ENCODE measurements at places on chromosomes 3 and 15. TPM values are rescaled to one million over a fixed set of nuclear protein-coding genes. Genes with fewer than 3 reads are reported as not detected.

DNA sequence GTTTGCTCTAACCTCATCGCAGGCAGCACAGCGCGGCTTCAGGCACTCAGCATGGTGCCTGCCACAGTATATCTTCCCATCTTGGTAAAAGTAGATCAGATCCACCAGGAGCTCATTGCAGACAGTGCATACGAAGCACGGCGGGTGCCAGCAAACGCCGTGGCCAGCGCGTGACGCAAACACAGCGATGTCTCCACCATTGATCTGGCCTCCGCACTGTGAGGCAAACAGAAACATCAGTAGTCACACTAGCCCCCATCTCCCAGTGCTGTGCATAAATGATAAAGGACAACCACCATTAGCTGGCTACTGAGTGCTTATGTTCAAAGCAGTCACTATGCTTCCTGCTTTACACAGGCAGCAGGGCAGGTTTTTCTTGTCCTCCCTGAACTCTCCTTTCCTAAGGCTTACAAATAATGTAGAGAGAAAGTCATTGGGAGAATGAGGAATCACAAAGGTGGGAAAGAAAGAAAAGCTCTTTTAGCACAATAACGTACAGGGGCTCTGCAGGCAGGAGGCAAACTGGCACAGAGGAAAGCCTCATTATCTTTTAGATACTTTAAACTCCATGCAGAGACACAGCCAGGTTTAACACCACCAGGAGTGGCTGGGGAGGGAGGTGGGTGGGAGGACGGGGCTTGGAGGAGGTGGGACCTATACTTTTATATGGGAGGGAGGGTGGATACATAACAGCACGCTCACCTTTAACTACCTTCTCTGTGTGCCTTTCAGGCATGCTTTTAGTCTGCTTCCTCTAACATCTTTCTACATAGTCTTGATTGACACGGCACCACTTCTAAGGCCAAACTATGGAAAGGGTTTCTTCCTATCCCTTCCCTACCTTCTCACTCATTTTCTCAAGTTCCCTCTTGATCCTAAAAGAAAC, 67.9 kb downstream of the PRICKLE2 start:
- no peak overlapping the region for H3K4me3 ChIP-seq
- H3K27me3 ChIP-seq: no peaks in the 10 kb centered on the region
- peak overlapping the region; percentile 65 for H3K27ac ChIP-seq
- no peaks in the 10 kb centered on the region for H3K36me3 ChIP-seq

GRCh38 chr3:171454041-171454440, 6.2 kb downstream of the TNIK start:
- no peak for DNase-seq
- H3K4me1 ChIP-seq: peaks cover 29% of the 10 kb centered on the region
- no peak overlapping the region for H3K4me3 ChIP-seq
- no peaks in the 10 kb centered on the region for H3K36me3 ChIP-seq
- peaks cover 21% of the 10 kb centered on the region for H3K27me3 ChIP-seq

DNA sequence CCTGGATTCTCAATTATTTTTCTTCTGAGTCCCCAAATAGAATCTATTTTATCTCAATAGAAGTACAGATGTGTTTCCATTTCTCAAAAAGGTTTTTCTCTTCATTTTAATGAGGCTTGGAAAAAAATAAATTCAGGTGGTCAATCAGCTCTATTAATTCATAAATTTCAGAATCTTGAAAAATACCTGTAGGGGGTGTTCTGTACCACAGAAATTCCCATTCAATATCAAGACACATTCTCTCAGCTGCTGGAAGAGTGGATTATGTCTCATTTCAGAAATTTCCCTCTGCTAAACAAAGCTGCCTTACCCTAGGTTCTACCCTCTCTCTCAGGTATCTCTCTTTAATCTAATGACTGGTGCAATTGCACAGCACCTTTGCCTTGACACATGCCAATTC, 1121.2 kb downstream of the SI start:
- H3K27me3 ChIP-seq: no peaks in the 10 kb centered on the region
- H3K36me3 ChIP-seq: no peaks in the 10 kb centered on the region
- H3K4me3 ChIP-seq: no peak overlapping the region
- DNase-seq: no peak

DNA sequence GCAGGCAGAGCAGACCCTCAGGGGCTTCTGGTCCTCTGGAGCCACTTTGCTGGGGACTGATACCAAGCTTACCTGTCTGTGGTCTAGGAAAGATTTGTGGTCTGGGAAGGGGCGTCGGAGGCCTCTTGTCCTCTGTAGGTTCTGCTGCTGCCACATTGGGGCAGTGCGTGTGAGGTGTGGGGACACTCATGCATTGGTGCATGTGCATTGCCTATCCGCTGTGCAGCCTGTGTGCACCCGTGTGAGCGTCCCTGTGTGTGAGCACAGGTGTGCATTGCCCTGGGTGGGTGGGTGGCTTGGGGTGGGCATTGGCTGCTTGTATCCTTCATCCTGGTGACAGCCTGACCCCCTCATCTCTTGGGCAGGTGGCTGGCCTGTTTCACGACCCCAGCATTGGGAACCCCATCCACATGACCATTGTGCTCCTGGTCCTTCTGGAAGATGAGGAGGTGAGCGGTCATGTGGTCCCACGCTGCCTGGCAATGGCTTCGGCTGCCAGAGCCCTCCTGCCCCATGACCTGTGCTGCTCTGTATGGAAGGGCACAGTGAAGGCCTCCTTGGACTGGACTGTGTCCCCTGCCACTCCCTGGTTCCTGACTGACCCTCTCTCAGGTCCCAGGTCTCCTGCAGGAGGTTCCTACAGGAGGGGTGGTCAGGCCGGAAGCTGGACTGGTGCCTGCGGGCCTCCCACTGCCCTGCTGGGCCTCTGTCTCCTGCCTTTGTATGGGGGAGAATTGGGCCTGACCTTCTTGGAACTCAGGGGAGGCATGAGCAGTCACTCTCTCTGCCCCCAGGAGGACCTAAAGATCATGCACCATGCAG, 41.5 kb downstream of the SAXO2 start:
- no peaks in the 10 kb centered on the region for H3K27me3 ChIP-seq
- H3K36me3 ChIP-seq: no peaks in the 10 kb centered on the region
- H3K4me3 ChIP-seq: no peak overlapping the region
- H3K4me1 ChIP-seq: no peaks in the 10 kb centered on the region
- no peak overlapping the region for H3K27ac ChIP-seq

DNA sequence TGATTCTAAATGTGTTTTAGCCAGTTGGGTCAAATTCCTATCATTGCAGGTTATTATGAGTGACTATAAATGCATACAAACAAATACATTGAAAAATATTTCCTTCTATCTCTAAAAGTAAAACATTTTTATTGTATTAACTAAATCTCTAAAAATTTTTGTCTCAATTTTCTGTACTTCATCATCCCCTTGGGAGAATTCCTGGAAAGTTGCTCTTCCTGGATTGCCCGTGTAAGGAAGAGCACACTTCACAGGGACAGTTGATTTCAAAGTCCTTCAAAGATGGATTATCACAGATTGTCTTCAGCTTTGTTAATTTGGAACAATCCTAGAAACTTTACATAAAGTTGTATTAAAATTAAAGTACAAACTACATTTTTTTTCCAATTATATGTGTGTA, 595.6 kb downstream of the ROBO1 start:
- no peak overlapping the region for H3K4me3 ChIP-seq
- no peak overlapping the region for H3K27ac ChIP-seq
- no peaks in the 10 kb centered on the region for H3K27me3 ChIP-seq
- H3K36me3 ChIP-seq: no peaks in the 10 kb centered on the region
- H3K4me1 ChIP-seq: peaks cover 11% of the 10 kb centered on the region

- H3K4me3 ChIP-seq: no peak overlapping the region
- DNase-seq: no peak
- H3K4me1 ChIP-seq: peaks cover 11% of the 10 kb centered on the region
- no peaks in the 10 kb centered on the region for H3K36me3 ChIP-seq
- no peaks in the 10 kb centered on the region for H3K27me3 ChIP-seq
Measured at GRCh38 chr3:14323401-14324223, 78.8 kb upstream of the SLC6A6 start.

- DNase-seq: no peak
- H3K4me3 ChIP-seq: no peak overlapping the region
- no peaks in the 10 kb centered on the region for H3K36me3 ChIP-seq
- no peaks in the 10 kb centered on the region for H3K27me3 ChIP-seq
- H3K4me1 ChIP-seq: peaks cover 32% of the 10 kb centered on the region
Measured at GRCh38 chr3:137103739-137104138, 146.0 kb downstream of the IL20RB start.

DNA sequence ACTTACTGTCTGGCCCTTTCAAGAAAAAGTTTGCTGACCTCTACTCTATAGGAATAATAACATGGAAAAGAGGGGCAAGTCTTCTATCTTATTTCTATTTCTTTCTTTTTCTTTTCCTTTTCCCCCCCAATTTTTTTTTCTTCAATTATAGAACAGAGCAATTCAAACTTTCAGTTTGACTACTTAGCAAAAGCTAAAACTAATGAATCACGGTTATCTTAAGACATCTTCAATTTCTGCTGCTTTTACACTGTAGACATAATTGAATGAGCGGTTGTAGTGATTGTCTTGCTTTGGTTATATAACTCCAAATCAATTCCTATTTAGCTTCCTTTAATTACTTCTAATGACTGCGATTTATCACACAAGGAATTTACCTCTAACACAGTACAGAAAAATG, 74.3 kb upstream of the P2RY1 start:
- no peak for DNase-seq
- no peaks in the 10 kb centered on the region for H3K4me1 ChIP-seq
- no peaks in the 10 kb centered on the region for H3K27me3 ChIP-seq
- no peak overlapping the region for H3K27ac ChIP-seq

GRCh38 chr15:101014921-101015841, 96.0 kb downstream of the LRRK1 start:
- peak; percentile 81 for DNase-seq
- H3K4me3 ChIP-seq: no peak overlapping the region
- H3K27ac ChIP-seq: no peak overlapping the region
- H3K4me1 ChIP-seq: peaks cover 22% of the 10 kb centered on the region

- no peak overlapping the region for H3K27ac ChIP-seq
- no peaks in the 10 kb centered on the region for H3K36me3 ChIP-seq
- peak overlapping the region; percentile 93 for H3K4me3 ChIP-seq
- peaks cover 16% of the 10 kb centered on the region for H3K4me1 ChIP-seq
- DNase-seq: no peak
Measured at GRCh38 chr15:74616996-74617395, 1.4 kb downstream of the CLK3 start.

DNA sequence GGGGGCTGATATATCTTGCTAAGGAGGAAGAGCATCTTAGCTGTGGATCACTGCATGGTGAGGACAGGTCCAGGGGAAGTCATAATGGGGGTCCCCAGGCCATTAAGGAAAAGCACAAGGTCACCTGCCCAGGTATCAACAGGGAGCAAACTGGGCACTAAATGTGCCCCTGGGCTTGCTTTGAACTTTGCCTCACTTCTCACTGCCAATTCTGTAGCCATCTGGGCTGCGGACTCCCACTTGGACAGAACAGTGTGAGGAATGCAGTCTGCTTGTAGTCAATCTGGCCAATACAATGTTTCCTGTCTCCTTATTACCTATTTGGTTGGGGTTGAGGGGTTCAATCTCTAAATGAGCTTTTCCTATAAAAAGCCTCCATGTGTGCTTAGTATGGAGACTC, 21.3 kb downstream of the ARRDC4 start:
- no peaks in the 10 kb centered on the region for H3K36me3 ChIP-seq
- no peaks in the 10 kb centered on the region for H3K27me3 ChIP-seq
- no peak for DNase-seq
- H3K4me1 ChIP-seq: no peaks in the 10 kb centered on the region
- H3K27ac ChIP-seq: no peak overlapping the region

- DNase-seq: no peak
- H3K27ac ChIP-seq: no peak overlapping the region
- peaks cover 13% of the 10 kb centered on the region for H3K4me1 ChIP-seq
- H3K4me3 ChIP-seq: no peak overlapping the region
- H3K27me3 ChIP-seq: no peaks in the 10 kb centered on the region
Measured at GRCh38 chr3:150144191-150144708, 173.6 kb upstream of the PFN2 start.

- peak within 1 kb of the TSS; percentile 61 for H3K4me3 ChIP-seq
- peaks cover 41% of the 10 kb centered on the region for H3K4me1 ChIP-seq
- no peaks in the 10 kb centered on the region for H3K36me3 ChIP-seq
- peak; percentile 93 for DNase-seq
Measured at GRCh38 chr3:72887705-72888545, at the start of gene GXYLT2. GXYLT2 (plus strand) TSS chr3:72888046; CDS start chr3:72888234, 188 bp downstream.

DNA sequence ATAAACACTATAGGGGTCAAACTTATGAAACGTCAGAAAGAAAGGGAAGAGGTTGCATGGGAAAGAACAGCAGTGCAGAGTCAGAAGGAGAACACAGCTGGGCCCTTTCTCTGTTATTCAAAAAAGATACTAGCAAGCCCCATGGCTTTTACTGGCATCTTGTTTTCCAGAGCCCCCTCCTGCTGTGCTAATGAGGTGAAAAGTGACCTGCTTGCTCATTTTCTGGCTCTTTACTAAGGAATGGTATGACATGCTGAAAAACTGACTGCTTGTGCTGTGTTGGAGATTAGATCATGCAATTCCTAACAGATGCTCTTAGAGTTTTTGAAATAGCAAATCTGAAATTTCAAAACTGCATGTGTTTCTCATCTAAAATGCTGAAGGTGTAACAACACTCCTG, 541.6 kb upstream of the ALCAM start:
- H3K4me1 ChIP-seq: peaks cover 8% of the 10 kb centered on the region

DNA sequence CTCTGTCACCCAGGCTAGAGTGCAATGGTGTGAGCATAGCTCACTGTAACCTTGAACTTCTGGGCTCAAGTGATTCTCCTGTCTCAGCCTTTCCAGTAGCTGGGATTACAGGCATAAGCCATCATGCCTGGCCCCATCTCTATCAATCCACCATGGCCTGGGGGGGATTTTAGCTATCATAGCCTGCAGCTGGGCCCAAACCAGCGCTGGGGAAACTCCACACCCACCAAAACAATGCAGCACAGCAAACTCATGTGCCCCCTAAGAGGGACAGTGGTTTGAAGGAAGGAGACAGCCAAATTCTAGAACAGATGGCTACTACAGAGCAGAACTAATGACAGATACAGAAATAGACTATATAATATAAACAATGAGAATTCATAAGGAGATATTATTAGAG, 13.8 kb upstream of the NSMCE3 start:
- no peaks in the 10 kb centered on the region for H3K36me3 ChIP-seq
- DNase-seq: no peak

- H3K27me3 ChIP-seq: no peaks in the 10 kb centered on the region
- no peaks in the 10 kb centered on the region for H3K36me3 ChIP-seq
- H3K4me3 ChIP-seq: no peak overlapping the region
- H3K27ac ChIP-seq: no peak overlapping the region
- no peak for DNase-seq
Measured at GRCh38 chr15:69951898-69952555, 145.7 kb downstream of the TLE3 start.

DNA sequence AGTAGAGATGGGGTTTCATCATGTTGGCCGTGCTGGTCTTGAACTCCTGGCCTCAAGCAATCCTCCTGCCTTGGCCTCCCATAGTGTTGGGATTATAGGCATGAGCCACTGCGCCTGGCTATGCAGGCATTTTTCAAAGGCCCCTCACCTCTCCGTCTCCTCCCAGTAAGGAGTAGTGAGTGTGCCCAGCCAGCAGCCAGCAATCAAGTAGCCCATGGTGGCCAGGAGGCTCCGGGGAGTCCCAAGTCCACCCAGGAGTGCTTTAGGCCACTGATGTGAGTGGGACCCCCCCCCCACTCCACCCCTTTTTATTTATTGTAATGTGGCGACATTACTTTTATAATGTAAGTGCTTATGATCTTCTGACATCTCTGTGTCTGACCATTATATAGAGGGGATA, 8.1 kb downstream of the ISG20 start:
- H3K36me3 ChIP-seq: no peaks in the 10 kb centered on the region
- H3K27ac ChIP-seq: no peak overlapping the region
- H3K4me1 ChIP-seq: no peaks in the 10 kb centered on the region
- H3K27me3 ChIP-seq: no peaks in the 10 kb centered on the region
- H3K4me3 ChIP-seq: no peak overlapping the region
- no peak for DNase-seq

ULK3 gene
- 22.7 TPM for total RNA-seq

NANOGP8 gene
- 1.5 TPM for total RNA-seq

RASL12 gene
- total RNA-seq: 5.8 TPM

TMCO5A gene
- total RNA-seq: not detected

ADAMTS17 gene
- 1.5 TPM for total RNA-seq
